Cardiac muscle cell (in vitro differentiated cells and primary cell): ENCODE measurements at places on chromosomes 13 and 19. TPM values are rescaled to one million over a fixed set of nuclear protein-coding genes. Genes with fewer than 3 reads are reported as not detected.
A peak's percentile ranks its signal among the peaks of the same experiment; 100 is the strongest.

- H3K4me3 ChIP-seq, result no peak overlapping the region
- DNase-seq, result no peak
- H3K4me1 ChIP-seq, result no peaks in the 10 kb centered on the region
These were observed 14.5 kb upstream of the ZBTB32 start for GRCh38 chr19:35689836-35690235.

ERFL gene
- 0.06 TPM in 1 of 2 replicates, not detected in the other for polyA plus RNA-seq

DNA sequence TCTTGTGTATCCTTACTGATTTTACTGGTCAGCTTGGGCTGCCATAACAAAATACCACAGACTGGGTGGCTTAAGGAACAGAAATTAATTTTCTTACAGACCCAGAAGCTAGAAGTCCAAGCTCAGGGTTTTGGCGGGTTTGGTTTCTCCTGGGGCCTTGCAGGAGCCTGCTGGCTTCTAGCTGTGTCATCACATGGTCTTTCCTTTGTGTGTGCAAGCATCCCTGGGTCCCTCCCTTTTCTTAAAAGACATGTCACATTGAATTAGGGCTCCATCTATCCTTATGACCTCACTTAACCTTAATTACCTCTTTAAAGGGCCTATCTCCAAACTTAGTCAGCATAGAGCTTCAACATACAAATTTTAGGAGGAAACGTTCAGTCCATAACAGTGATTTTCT is 23.4 kb downstream of the UBAC2 start:
- DNase-seq, result no peak
- H3K27ac ChIP-seq, result no peak overlapping the region
- no peaks in the 10 kb centered on the region for H3K27me3 ChIP-seq
- H3K4me3 ChIP-seq, result no peak overlapping the region
- H3K4me1 ChIP-seq, result peaks cover 11% of the 10 kb centered on the region
- H3K36me3 ChIP-seq, result no peaks in the 10 kb centered on the region

- H3K4me3 ChIP-seq, result no peak overlapping the region
- no peaks in the 10 kb centered on the region for H3K4me1 ChIP-seq
- no peaks in the 10 kb centered on the region for H3K36me3 ChIP-seq
- H3K27me3 ChIP-seq, result no peaks in the 10 kb centered on the region
- H3K27ac ChIP-seq, result no peak overlapping the region
- no peak for DNase-seq
These were observed 12.9 kb downstream of the SIGLECL1 start for GRCh38 chr19:51263808-51264207.

DNA sequence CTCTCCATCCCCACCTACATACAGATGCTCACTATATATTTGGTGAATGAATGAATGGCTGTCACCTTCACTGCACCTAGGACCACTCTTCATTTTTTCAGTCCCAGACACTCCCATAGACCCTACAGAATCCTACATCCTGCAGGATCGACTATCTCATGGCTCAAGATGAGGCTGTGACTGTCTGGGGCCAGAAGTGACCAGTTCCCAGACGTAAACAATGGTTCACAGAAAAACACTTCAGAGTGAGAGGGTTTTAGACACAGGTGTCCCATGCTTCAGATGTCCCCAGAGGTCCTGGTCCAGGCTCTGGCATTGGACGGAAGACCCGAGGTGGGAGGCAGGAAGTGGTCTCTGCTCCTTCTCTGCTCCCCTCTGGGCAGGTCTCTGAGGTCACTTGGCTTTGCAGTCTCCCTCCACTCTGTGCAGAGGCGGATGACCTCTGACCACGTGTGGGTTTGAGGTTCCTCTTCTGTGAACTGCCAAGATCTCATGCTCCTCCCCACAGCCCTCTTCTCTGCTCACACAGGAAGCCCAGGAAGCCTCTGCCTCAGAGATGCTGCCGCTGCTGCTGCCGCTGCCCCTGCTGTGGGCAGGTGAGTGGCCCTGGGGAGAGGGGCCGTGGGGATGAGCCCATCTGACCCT is 24.9 kb downstream of the SIGLEC7 start:
- no peak overlapping the region for H3K4me3 ChIP-seq
- no peaks in the 10 kb centered on the region for H3K4me1 ChIP-seq
- no peaks in the 10 kb centered on the region for H3K36me3 ChIP-seq
- no peaks in the 10 kb centered on the region for H3K27me3 ChIP-seq

- no peaks in the 10 kb centered on the region for H3K27me3 ChIP-seq
- H3K36me3 ChIP-seq, result peaks cover 10% of the 10 kb centered on the region
- H3K27ac ChIP-seq, result peak overlapping the region; percentile 38
- H3K4me1 ChIP-seq, result peaks cover 27% of the 10 kb centered on the region
- no peak overlapping the region for H3K4me3 ChIP-seq
These were observed 2.4 kb downstream of the GPX4 start for GRCh38 chr19:1105873-1106840.

DNA sequence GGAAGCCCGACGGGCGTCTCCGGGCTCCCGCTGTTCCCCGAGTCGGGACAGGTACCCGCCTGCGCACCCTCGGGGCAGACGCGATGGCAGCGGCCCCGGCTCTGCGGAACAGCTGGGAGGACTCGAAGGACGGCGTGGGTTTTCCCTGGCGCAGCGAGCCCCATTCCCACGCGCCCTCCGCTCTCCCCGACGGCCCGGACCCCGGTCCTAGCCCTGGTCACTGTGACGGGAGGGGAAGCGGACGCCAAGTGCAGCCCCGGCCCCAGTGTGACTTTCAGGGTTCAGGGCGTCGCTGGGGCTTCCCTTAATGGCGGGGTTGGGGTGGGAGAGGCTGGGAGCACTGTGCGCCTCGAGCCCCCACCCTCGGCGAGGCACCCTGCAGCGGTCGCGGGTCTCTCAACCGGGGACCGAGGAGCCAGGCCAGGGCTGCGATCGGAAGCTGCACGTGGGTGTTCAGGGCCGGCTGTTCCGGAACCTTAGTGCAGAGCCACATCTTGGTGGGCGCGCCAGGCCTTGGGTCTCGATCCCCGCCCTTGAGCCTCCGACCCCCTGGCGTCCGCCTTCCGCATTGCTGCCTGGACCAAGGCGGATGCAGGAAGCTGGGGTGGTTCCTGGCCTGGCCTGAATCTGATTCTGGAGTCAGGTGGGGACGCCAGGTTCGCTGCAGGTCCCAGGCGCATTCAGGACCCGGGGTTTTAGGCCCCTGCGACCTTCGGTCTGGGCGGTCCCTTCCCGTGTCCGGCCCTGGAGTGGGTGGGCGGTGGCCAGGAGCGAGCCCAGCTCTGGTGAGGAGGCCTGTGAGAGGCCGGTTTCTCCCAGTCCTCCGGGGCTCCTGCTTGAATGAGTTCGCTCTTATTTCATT is 3.5 kb downstream of the LGALS7B start:
- no peaks in the 10 kb centered on the region for H3K27me3 ChIP-seq
- no peak overlapping the region for H3K27ac ChIP-seq
- no peak overlapping the region for H3K4me3 ChIP-seq
- DNase-seq, result no peak

GRCh38 chr13:98228661-98229341 is 51.7 kb upstream of the RNF113B start:
- no peak overlapping the region for H3K27ac ChIP-seq
- no peak for DNase-seq
- H3K27me3 ChIP-seq, result no peaks in the 10 kb centered on the region
- no peak overlapping the region for H3K4me3 ChIP-seq
- H3K4me1 ChIP-seq, result no peaks in the 10 kb centered on the region

GRCh38 chr19:48020686-48021085 is 23.2 kb downstream of the CABP5 start:
- no peak for DNase-seq
- no peaks in the 10 kb centered on the region for H3K27me3 ChIP-seq
- H3K36me3 ChIP-seq, result no peaks in the 10 kb centered on the region
- no peak overlapping the region for H3K4me3 ChIP-seq
- H3K27ac ChIP-seq, result no peak overlapping the region
- H3K4me1 ChIP-seq, result no peaks in the 10 kb centered on the region

GRCh38 chr19:47302249-47302648 is 7.4 kb upstream of the C5AR1 start:
- no peak overlapping the region for H3K4me3 ChIP-seq
- no peak for DNase-seq
- no peaks in the 10 kb centered on the region for H3K36me3 ChIP-seq
- no peaks in the 10 kb centered on the region for H3K27me3 ChIP-seq

- no peak for DNase-seq
- H3K36me3 ChIP-seq, result no peaks in the 10 kb centered on the region
- peak overlapping the region; percentile 66 for H3K4me3 ChIP-seq
- no peaks in the 10 kb centered on the region for H3K27me3 ChIP-seq
- peaks cover 31% of the 10 kb centered on the region for H3K4me1 ChIP-seq
These were observed 1.7 kb downstream of the ARHGAP35 start for GRCh38 chr19:46862503-46862834.

DNA sequence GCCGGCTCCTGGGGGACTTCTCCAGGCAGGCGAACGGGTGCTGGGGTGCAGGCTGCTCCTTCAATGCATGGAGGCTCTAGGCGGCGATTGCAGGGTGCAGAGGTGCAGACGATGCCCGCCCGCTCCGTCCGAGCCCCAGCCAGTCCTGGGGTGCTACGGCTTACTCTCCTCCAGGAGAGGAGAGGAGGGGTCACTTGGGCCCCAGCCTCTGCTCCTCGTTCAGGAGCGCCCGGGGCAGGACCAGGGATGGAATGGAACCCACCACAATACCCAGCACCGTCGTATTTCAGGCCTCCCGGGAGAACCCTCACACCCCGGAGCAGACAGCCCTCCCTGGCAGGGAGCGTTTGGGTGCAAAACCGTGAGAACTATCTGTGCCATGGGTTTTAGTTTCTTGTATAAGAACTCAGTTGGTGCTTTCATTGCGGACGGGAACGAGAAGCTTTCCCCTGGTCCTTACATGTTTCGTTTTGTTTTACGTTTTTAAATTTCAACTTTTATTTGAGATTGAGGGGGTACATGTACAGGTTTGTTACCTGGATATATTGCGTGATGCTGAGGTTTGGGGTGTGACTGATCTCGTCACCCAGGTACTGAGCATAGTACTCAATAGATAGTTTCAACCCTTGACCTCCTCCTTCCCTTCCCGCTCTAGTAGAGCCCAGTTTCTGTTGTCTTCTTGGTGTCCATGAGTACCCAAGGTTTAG is 46.8 kb downstream of the ARHGEF18 start:
- peak overlapping the region; percentile 50 for H3K4me3 ChIP-seq
- no peaks in the 10 kb centered on the region for H3K27me3 ChIP-seq
- H3K36me3 ChIP-seq, result no peaks in the 10 kb centered on the region
- peak overlapping the region; percentile 3 for H3K27ac ChIP-seq
- peaks cover 4% of the 10 kb centered on the region for H3K4me1 ChIP-seq
- DNase-seq, result peak; percentile 10

- peaks cover 6% of the 10 kb centered on the region for H3K4me1 ChIP-seq
- H3K27me3 ChIP-seq, result no peaks in the 10 kb centered on the region
- DNase-seq, result no peak
- H3K4me3 ChIP-seq, result no peak overlapping the region
- no peak overlapping the region for H3K27ac ChIP-seq
These were observed 152.8 kb upstream of the IRS2 start for GRCh38 chr13:109939180-109939579.

GRCh38 chr19:35261356-35262100 is 7.2 kb upstream of the USF2 start:
- no peak for DNase-seq
- H3K27me3 ChIP-seq, result no peaks in the 10 kb centered on the region
- no peak overlapping the region for H3K4me3 ChIP-seq
- H3K36me3 ChIP-seq, result no peaks in the 10 kb centered on the region

FGF22 gene
- 0.92 TPM in 1 of 2 replicates, not detected in the other for polyA plus RNA-seq

DNA sequence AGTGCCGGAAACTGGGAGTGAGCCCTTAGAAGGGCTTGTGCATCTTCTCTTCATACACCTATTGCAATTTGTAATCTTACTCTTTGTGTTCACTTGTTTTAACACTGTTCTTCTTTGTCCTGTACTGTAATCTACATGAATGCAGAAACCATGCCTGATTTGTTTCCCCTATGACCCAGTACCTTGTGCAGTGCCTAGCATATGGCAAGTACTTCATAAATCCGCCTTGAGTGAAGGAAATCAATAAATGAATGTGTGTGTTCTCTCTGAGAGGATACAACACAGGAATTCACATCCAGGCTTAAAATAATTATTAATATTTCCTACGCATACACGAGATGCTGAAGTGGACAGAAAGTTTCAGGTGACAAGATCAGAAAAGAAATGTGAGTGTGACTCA is 172.6 kb downstream of the GPC6 start:
- H3K4me1 ChIP-seq, result peaks cover 4% of the 10 kb centered on the region
- H3K27ac ChIP-seq, result no peak overlapping the region
- DNase-seq, result no peak
- H3K4me3 ChIP-seq, result no peak overlapping the region

DNA sequence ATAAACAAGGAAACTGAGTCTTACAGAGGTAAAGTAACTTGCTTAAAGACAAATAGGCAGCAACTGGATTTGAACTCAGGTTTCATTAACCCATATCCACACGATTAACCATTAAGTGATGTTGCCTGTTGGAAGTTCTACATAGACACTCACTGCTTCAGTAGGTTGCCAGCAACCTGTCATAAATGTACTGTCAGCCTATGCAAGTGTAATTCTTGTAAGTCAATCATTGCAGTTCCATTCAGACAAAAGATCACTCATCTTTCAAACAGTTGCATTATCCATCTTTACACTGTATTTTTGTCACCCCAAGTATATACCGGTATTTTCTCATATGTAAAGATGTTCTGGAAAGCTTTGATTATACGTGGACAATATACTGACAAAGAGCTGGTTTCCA is 676.9 kb upstream of the PCDH20 start:
- no peak for DNase-seq
- H3K27ac ChIP-seq, result no peak overlapping the region
- H3K4me1 ChIP-seq, result peaks cover 10% of the 10 kb centered on the region
- no peak overlapping the region for H3K4me3 ChIP-seq
- H3K27me3 ChIP-seq, result no peaks in the 10 kb centered on the region
- H3K36me3 ChIP-seq, result no peaks in the 10 kb centered on the region

THSD8 gene
- polyA plus RNA-seq, result 15.0 and 19.0 TPM in 2 replicates

TMEM38A gene
- 33.4 and 41.1 TPM in 2 replicates for polyA plus RNA-seq

BTBD2 gene
- 126 and 149 TPM in 2 replicates for polyA plus RNA-seq

GRCh38 chr19:31553846-31554215 is 204.6 kb upstream of the TSHZ3 start:
- peaks cover 49% of the 10 kb centered on the region for H3K27me3 ChIP-seq
- H3K36me3 ChIP-seq, result no peaks in the 10 kb centered on the region
- no peak for DNase-seq
- no peak overlapping the region for H3K4me3 ChIP-seq

DNA sequence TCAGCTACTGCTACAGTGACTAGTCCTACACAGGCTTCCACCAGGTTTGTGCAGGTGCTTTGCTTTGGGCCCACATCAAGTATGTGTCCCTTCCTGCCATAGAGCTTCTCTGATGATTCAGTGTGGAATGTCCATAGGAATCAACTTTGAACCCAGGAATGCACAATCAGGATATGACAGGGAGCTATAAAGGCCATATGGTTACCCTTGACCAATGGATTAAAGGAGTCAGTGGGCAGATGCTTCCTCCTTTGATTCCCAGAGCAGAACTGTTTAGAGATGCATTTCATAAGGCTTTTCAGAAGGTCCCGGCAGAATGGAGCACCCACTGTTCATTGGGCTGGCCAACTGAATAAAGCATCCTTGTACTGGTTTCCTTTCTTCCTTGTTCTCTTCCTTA is 145.2 kb upstream of the WASF3 start:
- H3K27me3 ChIP-seq, result no peaks in the 10 kb centered on the region
- DNase-seq, result peak; percentile 6
- no peak overlapping the region for H3K4me3 ChIP-seq
- H3K27ac ChIP-seq, result no peak overlapping the region
- no peaks in the 10 kb centered on the region for H3K36me3 ChIP-seq
- no peaks in the 10 kb centered on the region for H3K4me1 ChIP-seq

GRCh38 chr13:110664041-110664440 is 41.9 kb downstream of the CARS2 start:
- no peak overlapping the region for H3K27ac ChIP-seq
- no peak for DNase-seq
- H3K4me3 ChIP-seq, result no peak overlapping the region

PTPRH gene
- polyA plus RNA-seq, result 2.3 TPM in 2 replicates

- no peaks in the 10 kb centered on the region for H3K4me1 ChIP-seq
- no peak overlapping the region for H3K27ac ChIP-seq
- no peak overlapping the region for H3K4me3 ChIP-seq
- no peak for DNase-seq
These were observed 60.9 kb upstream of the MED4 start for GRCh38 chr13:48155848-48156247.

SLC15A1 gene
- polyA plus RNA-seq, result not detected in 2 replicates
